IMR-90 (cell line): ENCODE measurements at places on chromosomes 5 and 9. TPM values are rescaled to one million over a fixed set of nuclear protein-coding genes. Genes with fewer than 3 reads are reported as not detected.

The PTTG1 gene
- total RNA-seq: 95.0 and 98.6 TPM in 2 replicates

The ARHGEF39 gene
- 0.56 and 2.5 TPM in 2 replicates for total RNA-seq

The CATSPER3 gene
- total RNA-seq: under 0.01 TPM in 1 of 2 replicates, not detected in the other

The GFI1B gene
- total RNA-seq: not detected in 2 replicates

The OR1N1 gene
- total RNA-seq: not detected in 2 replicates

The FBP2 gene
- total RNA-seq: not detected in 2 replicates

The RNF183 gene
- total RNA-seq: not detected in 2 replicates

GRCh38 chr9:88173378-88173999 is 35.2 kb upstream of the SPATA31C2 start:
- peak; percentile 73 for DNase-seq

DNA sequence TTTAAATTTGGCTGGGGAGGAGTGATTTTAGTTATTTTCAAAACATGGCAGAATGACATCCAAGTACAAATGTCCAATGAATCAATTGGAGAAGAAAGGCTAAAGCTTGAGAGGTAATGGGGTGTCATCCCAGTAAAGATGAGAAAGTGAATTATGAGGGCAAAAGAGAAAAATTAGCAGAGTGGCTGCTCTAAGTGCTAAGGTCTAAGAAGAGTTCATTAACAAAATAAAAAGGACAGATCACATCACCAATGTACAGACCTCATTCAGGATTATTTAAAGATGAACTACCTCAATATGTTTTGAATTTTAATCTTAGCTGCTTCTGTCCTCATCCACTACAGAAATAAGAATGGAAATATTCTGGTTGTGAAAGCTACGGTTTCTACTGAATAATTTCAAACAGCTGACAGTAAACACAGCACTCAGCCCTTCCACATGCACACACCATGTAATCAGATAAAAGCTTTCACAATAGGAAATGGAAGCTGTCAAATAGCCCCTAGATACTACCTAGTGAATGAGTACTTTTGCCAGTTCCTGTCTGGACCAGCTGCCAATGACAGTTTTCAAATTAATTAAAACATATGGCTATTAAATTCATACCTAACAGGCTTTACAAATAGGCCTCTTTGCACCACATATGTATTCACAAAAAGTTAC is 171.5 kb downstream of the SSBP2 start:
- DNase-seq: peak; percentile 11

GRCh38 chr9:130462685-130463540 is 18.2 kb downstream of the ASS1 start:
- DNase-seq: no peak

DNA sequence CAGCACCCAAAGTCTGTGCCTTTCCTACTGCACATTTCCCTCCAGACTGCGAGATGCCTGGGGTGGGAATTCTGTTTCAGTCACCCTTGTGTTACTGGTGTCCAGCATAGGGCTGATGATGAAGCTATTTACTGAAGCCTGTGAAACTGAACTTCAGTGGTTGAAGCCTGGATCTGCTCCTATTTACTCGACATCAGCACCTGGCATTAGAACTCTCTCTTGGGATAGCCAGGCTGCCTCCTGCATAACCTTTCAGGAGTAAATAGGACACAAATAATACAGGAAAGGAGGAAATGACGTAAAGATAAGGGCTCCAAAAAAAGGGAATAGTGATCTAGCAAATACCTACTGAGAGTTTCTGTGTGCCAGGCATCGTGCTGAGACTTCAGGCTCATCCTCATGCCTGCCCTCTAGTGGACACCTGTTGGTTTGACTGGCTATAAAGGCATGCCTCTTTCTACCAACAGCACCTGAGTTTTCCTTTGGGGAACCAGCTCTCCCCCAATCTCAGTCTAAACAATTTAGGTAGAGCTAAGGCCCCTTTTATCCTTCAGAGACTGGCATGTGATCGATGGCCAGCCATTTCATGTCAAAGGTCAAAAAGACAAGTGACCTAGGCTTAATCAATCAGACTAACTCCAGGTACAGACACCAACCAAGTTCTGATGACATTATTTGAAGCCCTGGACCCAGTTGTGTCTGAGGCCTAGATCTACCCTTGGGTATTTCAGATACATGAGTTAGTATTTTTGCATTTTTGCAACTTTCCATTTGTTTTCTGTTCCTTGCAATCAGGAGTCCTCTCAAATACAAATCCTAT is 192.1 kb upstream of the TRIM32 start:
- no peak for DNase-seq
